ENCODE measurements at places on chromosomes 12 and 14. TPM values are rescaled to one million over a fixed set of nuclear protein-coding genes. Genes with fewer than 3 reads are reported as not detected.

The TRIM9 gene
- polyA plus RNA-seq: 0.34 TPM

The PYGL gene
- 2.3 TPM for polyA plus RNA-seq

The CISTR gene
- polyA plus RNA-seq: 2.5 TPM

The CD4 gene
- polyA plus RNA-seq: 3.2 TPM

The RHEBL1 gene
- polyA plus RNA-seq: 0.37 TPM

The ABCC9 gene
- polyA plus RNA-seq: 16.9 TPM

The SLC10A1 gene
- not detected for polyA plus RNA-seq

The LRTM2 gene
- polyA plus RNA-seq: not detected

The IAPP gene
- polyA plus RNA-seq: not detected

The RPL10L gene
- polyA plus RNA-seq: not detected

The ARHGDIB gene
- polyA plus RNA-seq: 65.8 TPM

DNA sequence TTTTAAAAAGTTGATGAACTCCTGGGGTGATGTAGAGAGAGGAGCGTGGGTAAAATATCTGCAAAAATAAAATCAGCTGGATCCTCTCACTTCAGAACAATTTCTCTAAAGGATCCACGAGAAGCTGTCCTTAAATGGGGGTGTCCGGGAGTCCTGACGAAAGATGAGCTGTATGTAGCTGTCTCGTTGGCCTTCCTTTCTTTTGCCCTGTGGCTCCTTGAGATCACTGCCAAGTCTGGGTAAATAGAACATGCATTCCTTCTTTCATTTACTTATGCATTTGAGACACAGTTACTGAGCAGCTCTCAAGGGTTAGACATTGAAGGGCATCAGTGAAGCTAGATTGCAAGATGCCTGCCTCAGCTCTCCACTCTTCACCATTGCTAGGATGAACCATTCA lies 35.2 kb upstream of the TXNRD1 start:
- no peak for DNase-seq

GRCh38 chr12:96236221-96236822 lies 42.1 kb downstream of the ELK3 start:
- DNase-seq: no peak

- no peak for DNase-seq
Measured at GRCh38 chr12:1059162-1059561, 68.1 kb downstream of the ERC1 start.

- no peak for DNase-seq
Measured at GRCh38 chr14:81206115-81206514, 14.6 kb downstream of the GTF2A1 start.

GRCh38 chr12:75784591-75784990 lies 247.0 kb downstream of the PHLDA1 start:
- peak; percentile 25 for DNase-seq

GRCh38 chr12:25249931-25250738 lies 594 bp downstream of the KRAS start:
- peak; percentile 62 for DNase-seq

GRCh38 chr14:69439521-69440270 lies 41.2 kb downstream of the SLC39A9 start:
- DNase-seq: no peak

DNA sequence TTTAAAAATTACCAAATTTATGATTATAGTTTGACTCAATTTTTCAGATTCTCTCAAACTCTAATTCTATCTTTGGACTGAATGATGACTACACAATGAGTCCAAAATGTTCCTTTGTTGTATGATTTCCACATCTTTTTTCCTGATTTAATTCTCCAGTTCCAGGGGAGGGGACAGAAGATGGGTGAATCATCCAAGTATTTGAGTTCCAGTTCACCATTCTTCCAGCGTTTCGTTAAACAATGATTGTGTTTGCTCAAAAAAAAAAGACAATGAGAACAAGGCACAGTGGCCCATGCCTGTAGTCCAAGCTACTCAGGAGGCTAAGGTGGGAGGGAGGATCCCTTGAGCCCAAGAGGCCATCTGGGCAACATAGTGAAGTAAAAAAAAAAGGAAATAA lies 23.8 kb downstream of the BAZ1A start:
- no peak for DNase-seq

GRCh38 chr12:130041983-130042812 lies 120.1 kb upstream of the FZD10 start:
- DNase-seq: no peak

- peak; percentile 47 for DNase-seq
Measured at GRCh38 chr12:57755454-57756372, 810 bp downstream of the MARCHF9 start.

DNA sequence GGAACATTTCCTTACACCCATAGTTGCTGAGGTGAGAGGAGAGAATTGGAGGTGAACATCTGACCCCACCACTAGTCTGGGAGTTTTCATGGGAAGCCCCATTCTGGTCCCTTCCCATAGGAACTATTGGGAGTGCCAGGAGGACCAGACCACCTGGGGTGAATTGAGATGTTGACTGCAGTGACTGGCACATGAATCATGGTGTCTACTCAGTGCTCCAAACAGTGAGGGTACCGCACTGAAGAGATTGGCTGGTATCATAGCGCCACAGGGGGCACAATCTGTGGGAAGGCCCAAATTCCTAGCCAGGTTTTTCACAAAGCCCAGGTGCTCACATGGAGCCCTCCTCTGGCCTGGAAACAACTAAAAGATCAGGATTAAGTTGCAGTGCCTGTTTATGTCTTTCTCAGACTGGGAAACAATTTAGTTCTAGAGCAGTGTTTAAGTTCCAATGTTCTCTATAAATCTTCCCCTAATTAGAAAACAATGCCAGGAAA lies 3.7 kb upstream of the RNASE9 start:
- DNase-seq: no peak

DNA sequence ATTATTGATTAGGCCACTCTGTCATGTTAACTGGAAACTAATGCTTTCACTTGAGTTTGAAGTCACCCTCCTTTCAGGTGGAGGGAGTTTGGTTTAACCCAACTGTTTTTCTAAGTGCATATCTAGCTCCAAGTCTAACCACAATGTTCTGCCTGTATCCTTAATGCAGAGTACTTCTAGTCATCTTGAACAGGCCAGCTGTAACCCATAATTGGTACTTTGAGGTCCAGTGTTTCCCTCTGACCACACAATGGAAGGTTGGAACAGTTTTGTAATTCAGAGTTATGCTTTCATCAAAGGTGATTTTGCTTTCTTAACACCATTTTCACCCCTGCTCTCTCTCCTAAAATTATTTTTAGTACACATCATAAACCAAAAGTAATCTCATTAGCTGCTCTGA lies 237.2 kb upstream of the DCN start:
- no peak for DNase-seq

GRCh38 chr12:93302331-93303229 lies 75.1 kb upstream of the NUDT4 start:
- DNase-seq: peak; percentile 49

- DNase-seq: no peak
Measured at GRCh38 chr12:5172886-5173285, 129.2 kb downstream of the KCNA5 start.

GRCh38 chr12:122880668-122881067 lies 15.3 kb downstream of the VPS37B start:
- no peak for DNase-seq

- DNase-seq: no peak
Measured at GRCh38 chr12:107134558-107134957, 41.2 kb upstream of the CRY1 start.

DNA sequence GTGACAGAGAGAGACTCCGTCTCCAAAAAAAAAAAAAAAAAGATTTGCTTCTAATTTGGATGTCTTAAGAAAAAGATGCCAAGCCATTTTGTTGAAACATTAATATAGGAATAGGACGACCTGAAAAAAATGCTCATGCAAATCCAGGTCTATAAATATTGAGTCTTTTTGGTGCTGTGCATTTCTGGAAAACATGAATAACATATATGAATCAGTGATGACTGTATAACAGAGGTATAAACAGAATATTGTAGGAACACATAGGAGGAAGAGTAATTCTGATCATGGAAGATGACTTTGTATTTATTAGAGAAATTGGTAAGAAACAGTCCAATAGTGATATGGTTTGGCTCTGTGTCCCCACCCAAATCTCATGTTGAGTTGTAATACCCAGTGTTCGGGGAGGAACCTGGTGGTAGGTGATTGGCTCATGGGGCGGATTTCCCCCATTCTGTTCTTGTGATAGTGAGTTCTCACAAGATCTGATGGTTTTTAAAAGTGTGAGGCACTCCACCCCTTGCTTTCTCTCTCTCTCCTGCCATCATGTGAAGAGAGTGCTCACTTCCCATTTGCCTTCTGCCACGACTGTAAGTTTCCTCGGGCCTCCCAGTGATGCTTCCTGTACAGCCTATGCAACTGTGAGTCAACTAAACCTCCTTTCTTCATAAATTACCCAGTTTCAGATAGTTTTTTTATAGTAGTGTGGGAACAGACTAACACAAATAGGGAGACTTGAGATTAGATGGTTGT lies 3.0 kb upstream of the SRSF5 start:
- no peak for DNase-seq

DNA sequence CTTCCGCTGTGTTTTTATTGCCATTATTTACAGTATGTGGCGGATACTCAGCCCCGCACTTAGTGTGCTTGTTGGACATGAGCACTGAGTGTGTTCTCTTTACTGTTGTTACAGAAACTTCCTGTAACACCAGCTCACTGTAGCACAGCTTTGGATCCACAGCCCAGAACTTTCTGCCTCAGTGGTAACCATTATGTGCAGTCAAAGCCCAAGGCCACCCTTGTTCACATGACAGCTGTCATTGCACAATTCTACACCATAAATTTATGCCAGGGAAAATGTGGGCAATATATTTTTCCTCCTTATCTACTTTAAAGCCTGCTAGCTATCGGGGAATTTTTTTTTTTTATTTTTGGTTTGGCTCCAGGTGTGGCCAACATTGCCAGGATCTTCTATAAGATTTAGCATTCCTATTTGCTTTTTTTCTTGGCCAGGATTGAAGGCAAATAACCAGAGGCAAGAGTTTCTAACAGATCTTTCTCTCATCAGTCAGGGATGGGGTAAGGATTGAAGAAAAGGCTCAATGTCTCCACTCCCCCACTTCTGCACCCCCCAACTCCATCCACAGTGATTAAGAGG lies 176.0 kb upstream of the PELI2 start:
- no peak for DNase-seq

DNA sequence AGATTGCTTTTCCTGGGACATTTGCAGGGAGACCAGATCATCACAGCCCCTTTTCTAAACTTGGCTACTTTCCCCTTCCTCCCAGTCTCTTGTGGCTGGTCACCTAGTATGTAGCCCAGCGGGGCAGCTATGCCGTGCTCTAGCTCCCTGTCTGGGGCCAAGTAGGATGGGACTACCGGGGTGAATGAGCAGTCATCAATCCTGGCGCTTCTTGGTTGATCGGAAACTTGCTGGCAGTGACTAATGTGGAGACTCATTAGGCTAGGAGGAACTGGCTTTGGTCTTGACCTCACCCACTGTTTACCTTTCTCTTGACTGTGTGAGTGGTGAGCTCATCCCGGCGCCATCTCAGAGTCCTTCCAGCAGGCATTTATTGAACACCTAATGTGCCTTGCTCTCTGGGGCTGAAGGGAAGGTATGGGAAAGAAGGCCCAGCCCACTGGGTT lies 15.9 kb downstream of the PLEKHG3 start:
- DNase-seq: no peak

DNA sequence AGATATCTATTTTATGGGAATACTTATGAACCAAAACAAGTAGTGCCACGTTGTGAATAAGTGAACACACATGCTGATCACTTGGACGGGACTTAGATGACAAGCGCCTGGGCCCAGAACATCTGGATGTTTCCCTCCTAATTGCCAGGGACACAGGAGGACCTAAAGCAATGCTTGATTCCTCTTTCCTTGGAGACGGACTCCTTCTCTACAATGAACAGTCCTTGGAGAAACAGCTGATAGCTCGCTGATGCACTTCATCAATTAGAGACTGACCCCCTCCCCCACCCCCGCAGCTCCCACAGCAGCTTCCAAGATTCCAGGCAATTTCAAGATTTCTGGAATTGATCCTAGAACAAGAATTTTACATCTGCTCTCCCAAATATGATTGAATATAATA lies 86.4 kb downstream of the ST8SIA1 start:
- DNase-seq: no peak

DNA sequence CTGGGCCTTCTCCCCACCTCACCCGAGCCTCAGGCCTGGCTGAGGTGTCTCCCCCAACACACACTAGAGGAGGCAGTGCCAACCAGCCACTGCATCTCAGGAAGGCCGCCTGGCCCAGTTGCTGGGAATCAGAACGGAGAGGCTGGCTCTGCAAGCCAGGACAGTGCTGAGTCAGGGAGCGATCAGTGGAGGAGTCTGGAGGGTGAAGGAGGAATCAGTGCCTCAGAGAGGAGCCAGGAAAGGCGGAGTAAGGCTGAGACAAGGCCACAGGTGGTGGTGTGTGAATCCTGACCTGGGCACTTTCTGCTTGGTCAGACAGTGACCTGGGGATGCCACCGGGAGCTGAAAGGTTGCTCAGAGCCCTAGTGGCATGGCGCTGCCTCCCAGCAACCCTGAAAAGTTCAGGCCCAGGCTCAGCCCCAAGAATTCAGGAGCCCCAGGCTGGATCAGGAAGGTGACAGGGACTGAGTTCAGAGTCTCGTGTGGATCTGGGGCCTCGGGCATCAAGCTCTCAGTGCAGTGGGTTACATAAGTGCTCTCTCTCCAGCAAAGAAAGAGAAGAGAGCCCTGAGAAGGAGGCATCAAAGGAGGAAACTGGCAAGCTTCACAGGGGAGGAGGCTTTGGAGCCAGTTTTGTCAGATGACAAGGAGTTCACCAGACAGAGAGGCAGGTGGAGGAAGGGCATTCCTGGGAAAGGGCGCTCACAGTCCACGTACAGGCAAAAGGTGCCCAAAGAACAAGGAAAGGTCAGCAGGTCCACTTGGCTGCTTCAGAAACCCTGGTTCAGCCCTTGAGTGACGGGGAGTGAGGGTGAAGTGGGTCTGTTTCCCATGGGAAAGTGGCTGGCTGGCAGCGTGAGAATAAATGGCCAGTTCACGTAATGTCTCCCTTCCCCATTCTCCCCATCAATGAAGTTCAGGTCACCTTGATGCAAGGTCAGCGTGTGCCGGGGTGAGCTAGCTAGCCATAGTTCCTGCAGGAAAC lies 87.8 kb downstream of the ZFP36L1 start:
- no peak for DNase-seq

- peak; percentile 40 for DNase-seq
Measured at GRCh38 chr14:52124791-52125684, 56.2 kb upstream of the NID2 start.

- DNase-seq: no peak
Measured at GRCh38 chr12:50550530-50551223, 45.9 kb downstream of the DIP2B start.

- DNase-seq: no peak
Measured at GRCh38 chr12:98653866-98654493, 8.9 kb downstream of the APAF1 start.

- no peak for DNase-seq
Measured at GRCh38 chr12:120155072-120155471, 38.5 kb upstream of the RAB35 start.

GRCh38 chr12:43287706-43288383 lies 264.2 kb downstream of the ADAMTS20 start:
- no peak for DNase-seq

GRCh38 chr14:104632781-104633180 lies 28.2 kb upstream of the TMEM179 start:
- no peak for DNase-seq

DNA sequence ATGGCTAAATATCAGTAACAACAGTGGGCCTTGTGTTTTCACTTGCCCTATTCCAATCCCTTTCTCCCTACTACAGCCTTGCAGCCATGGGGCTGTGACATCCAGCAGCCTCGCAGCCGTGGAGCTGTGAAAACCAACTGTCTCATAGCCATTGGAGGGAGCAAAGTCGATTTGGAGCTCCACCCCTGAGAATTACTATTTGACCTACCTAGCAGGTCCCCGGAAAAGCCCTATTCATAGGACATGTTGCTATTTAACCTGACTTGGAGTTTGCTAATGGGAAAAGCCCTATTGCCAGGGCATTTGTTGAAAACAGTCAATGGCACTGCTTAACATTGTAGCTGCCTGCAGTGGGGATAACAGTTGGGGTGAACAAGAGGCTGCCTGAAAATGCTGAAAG lies 33.3 kb downstream of the ERG28 start:
- no peak for DNase-seq
